Hepatocyte (in vitro differentiated cells): ENCODE measurements at places on chromosomes 2 and 18. TPM values are rescaled to one million over a fixed set of nuclear protein-coding genes. Genes with fewer than 3 reads are reported as not detected.
A peak's percentile ranks its signal among the peaks of the same experiment; 100 is the strongest.

Gene RIT2
- not detected in 2 replicates for polyA plus RNA-seq

Gene TLX2
- not detected in 2 replicates for polyA plus RNA-seq

GRCh38 chr18:49015886-49016647 lies 65.3 kb upstream of the SMAD7 start:
- no peak overlapping the region for H3K4me3 ChIP-seq
- no peaks in the 10 kb centered on the region for H3K36me3 ChIP-seq
- DNase-seq: peak; percentile 7
- no peaks in the 10 kb centered on the region for H3K27me3 ChIP-seq

DNA sequence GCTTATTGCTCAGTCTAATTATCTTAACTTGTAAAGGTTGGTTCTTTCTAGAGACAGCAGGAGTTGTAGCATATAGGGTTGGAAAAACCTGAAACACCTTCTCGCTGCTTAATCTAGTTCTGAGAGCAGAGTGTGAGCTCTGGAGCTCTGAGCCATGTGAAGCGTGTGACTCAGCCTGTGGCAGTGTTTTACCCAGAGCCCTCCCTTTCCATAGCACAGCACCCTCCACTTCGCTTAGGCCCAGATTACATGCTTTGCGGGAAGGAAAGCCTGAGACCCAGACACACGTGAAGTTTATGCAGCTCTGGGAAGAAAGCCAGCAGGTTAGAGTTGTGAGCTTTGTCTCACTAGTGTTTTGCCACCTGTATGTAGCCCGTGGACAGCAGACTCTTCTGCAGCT lies 74.5 kb downstream of the INPP4A start:
- DNase-seq: peak; percentile 51
- H3K27ac ChIP-seq: no peak overlapping the region
- no peaks in the 10 kb centered on the region for H3K27me3 ChIP-seq
- no peak overlapping the region for H3K4me3 ChIP-seq

GRCh38 chr18:54828281-54828881 lies at the start of gene RAB27B:
Gene RAB27B (plus strand): TSS chr18:54828477. CDS start chr18:54877586, 49,109 bp downstream.
- H3K4me1 ChIP-seq: peaks cover 4% of the 10 kb centered on the region
- H3K27ac ChIP-seq: peak within 1 kb of the TSS; percentile 87
- peak; percentile 87 for DNase-seq
- no peaks in the 10 kb centered on the region for H3K27me3 ChIP-seq
